ENCODE measurements at places on chromosomes 12 and 14.

- DNase-seq = no peak
These were observed 149.1 kb downstream of the KIF26A start for GRCh38 chr14:104287301-104288009.

DNA sequence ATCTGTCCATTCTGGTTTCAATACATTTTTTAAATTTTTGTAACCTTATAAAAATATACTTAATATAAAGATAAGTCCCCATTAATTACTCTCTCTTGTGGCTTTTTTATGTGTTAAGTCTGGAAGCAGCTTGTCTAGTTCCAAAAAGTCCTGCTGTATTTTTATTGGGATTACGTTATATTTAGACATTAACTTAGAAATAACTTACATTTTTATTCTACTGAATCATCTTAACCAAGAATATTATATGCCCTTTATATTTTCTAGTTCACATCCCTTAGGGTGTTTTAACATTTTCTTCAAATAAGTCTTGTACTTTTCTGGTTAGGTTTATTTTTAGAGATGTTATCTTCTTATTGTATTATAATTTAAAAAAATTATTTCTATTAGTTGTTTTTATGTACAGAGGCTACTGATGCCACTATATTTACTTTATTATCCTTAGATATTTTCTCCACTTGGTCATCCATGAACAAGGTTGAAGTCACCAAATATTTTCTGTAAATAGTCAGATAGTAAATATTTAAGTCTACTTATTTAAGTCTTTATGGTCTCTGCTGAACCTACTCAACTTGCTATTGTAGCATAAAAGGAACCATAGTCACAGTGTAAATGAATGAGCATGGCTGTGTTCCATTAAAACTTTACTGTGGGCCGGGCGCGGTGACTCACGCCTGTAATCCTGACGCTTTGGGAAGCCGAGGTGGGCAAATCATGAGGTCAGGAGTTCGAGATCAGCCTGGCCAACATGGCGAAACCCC is 132.4 kb upstream of the NEDD1 start:
- no peak for DNase-seq

DNA sequence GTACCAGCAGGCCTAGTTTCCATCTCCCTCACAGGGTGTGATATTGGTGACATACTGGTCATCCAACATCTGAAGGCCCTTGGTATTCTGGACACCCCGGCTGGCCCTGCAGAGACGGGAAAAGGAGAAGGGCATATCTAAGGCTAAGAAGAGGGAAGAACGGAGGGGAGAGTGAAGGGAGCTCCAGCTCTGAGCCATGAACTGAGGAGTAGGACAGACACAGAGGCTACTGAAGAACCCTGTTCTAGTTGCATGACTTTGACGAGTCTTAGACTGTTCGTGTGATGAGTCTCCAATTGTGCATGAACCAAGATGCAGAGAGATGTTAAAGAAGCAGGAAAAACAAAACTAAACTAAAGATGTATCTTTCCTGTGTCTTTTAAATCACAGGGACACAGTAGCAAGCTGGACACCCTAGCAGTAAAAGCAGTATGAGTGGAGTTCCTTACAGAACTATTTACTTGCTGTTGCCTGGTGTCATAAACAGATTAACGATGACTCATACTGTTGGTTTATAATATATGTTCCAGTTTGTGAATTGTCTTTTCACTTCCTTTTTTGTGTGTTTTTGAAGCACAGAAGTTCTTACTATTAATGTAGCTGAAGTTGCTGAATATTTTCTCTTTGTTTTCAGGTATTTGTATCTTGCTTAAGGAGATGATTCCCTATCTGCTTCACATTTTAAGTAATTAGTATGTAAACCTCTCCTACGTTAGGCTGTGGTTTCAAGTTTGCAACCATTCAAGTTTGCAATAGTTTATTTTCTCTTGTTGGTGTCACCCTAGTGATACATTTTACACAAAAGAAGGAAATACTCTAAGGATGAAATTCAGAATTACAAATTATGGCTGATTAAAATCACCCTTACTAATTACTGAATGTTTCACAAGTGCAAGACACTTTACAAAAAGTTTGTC is 15.7 kb downstream of the FAR2 start:
- peak; percentile 14 for DNase-seq

DNA sequence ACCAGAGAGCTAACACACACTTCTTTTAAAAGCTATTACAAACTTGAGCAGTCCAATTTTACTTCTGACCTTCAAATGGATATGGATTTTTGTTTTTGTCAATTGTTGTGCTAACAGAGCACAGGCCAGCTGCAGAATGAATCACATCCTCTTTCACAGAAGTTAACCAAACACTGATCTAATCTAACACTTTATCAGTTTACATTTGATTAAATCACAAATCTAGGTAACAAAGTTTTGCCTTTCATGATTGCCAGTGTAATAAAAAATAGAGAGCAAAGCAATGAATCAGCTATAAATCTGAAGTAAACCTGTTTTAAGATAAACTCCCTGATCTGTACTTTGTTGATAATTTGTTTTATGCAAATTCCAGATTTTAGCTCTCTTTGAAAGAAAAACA is 273.1 kb upstream of the RGS6 start:
- no peak for DNase-seq

DNA sequence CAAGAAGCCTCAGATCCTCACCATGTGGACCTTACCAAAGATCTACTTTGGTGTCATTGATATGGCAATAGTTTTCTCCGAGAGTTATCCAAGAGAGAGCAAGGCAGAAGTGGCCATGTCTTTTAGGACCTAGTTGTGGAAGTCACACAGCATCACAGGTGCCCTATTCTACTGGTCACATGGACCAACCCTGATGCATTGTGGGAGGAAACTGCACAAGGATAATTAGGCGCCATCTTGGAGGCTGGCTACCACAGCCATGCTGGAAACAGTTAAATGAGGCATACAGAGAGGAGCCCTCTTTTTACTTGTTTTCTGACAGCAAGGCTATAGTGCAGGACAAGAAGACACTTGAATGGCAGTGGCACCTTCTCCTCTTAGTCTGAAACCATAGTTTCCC is 49.8 kb downstream of the GNS start:
- no peak for DNase-seq

DNA sequence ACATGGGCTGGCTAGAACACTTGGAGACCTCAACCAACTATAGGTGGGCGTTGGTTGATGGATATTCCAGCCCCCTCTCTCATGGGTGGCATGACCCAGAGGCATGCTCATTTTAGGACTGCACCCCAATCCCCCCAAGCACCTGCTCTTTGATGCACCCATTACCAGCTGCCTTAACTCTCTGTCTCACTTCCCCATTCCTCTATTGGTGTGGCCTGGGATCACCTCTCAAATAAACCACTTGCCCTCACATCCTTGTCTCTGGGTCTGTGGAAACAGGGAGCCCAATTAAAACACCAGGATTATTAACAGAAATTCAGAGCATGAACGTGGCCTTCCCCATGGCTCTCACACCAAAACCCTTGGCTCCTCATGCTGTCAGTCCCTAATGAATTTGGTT is 202.3 kb upstream of the NOS1 start:
- DNase-seq = no peak

- peak; percentile 49 for DNase-seq
These were observed 1.5 kb downstream of the PLEKHA5 start for GRCh38 chr12:19131025-19131444.

DNA sequence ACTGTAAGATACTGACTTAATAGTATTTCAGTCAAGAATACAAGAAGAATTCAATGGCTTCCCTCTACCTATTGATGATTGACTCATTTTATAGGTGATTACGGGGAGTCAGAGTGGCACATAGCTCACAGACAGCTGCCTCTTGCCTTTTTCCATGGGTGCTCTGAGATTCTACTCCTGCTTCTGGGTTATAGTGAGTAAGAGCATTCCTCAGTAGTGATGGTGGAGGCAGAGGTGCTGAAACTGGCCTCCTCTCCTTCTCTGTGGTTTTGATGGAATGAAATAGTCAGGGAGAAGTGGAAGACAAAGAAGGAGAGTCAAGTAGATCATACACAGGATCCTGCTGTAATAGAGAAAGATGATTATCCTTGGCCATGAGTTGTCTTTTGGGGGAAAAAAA is 438.2 kb upstream of the FAR2 start:
- DNase-seq = no peak

- DNase-seq = no peak
These were observed 132.3 kb downstream of the C12orf75 start for GRCh38 chr12:105462831-105463230.

GRCh38 chr12:2979806-2980205 is 20.6 kb downstream of the TEAD4 start:
- DNase-seq = no peak

DNA sequence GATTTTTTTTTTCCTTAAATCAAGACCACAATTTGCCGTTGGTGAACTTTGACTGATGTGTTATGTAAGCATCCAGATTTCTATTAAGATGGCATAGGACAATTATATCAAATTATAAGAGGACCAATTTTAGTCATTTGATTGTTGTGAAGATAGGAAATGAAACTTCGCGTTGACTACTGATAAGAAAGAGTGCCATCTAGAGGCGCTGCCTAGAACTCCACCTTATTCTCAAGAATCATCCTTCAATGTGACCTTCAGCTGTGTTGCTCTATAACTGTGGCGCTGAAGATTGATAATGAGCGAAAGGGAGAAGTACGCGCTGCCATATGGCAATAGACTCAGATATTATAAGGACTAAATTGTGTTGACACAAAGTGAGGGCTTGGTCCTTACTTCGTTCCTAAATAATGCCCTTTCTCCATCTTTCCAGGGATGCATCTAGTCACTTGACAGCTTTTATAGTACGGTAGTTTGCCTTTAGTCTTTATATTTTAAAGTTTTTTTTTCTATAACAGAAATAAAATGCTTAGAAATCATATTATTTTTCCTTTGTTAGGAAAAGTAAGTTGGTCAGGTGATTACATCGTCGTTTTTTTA is 350.8 kb upstream of the STXBP6 start:
- DNase-seq = peak; percentile 56

DNA sequence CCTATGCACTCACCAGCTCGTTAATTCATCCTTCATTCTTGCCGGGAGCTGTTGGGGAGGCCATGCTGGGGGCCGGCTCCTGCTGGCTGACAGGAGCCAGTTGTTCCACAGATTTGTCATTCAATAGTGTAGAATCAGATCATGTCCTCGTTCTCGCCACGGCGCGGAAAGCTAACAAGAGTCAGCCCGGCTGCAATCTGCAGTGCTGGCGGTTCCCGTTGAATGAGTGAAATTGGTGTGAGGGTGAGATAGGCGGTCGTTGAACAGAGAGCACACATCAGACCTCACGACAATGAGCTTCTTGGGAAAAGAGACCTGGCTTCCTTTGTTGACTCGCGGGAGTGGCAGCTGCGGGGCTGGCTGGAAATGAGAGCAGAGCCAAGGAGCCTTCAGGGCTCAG is 57.5 kb downstream of the KIF26A start:
- no peak for DNase-seq

DNA sequence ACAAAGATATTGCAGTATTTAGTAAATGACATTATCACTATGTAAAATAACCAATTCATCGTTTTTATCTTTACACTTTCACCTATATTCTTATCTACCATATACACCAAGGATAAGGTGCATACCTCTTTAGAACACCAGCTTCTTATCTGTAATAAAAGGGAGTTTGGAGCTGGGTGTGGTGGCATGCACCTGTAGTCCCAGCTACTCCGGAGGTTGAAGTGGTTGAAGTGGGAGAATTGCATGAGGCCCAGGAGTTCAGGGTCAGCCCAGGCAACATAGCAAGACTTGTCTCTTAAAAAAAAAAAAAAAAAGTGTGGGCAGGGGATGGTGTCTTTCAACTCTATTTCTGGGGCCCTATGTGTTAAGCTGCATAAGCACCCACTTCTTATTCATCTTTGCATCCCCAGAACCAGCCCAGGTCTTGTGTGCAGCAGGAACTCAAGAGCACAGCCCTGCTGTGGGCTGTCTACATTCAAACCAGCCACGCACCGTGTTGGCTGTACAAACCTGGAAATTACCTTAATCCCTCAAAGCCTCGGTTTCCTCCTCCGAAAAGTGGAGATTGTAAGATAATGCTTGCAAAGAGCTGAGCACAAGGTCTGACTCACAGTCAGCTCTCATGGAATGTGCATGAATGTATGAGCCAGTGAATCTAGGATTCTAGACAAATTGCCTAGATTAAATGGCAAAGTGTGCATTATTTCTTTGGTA is 256.6 kb upstream of the FOXN3 start:
- no peak for DNase-seq

- no peak for DNase-seq
These were observed 75.8 kb downstream of the GPATCH2L start for GRCh38 chr14:76227450-76228050.

DNA sequence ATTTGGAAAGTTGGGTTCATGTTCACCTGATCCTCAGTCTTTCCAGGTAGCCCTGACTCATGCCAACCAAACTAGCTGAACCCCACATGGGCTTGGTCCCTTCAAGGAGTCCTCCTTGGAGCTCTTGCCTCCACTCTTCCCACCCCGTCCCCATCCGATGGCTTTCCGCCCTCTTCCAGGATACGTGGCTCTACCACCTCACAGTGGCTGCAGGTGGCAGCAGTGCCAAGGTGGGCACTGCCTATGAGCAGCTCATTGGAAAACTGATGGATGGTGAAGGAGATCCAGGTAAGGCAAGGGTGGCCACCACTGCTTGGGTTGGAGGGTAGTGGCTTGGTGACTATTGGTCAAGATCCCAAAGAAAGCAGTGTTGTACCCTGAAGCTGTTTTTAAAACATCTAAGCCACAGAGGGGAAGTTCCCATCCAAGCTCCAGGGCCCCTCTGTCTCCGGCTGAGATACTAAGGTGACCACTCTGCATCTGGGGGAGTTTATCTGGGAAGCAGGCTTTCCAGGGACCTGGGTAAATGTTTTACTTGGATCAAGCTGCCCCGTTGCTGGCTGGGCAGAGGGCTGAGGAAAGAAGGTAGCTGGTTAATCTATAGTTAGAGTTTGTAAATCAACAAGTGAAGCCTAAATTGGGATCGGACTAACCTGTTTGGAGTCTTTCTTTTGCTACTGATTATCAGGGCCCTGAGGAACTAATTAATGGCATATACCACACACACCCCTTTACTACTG is 23.7 kb downstream of the PIGH start:
- no peak for DNase-seq

GRCh38 chr14:97571866-97572555 is 774.8 kb downstream of the VRK1 start:
- DNase-seq = no peak

DNA sequence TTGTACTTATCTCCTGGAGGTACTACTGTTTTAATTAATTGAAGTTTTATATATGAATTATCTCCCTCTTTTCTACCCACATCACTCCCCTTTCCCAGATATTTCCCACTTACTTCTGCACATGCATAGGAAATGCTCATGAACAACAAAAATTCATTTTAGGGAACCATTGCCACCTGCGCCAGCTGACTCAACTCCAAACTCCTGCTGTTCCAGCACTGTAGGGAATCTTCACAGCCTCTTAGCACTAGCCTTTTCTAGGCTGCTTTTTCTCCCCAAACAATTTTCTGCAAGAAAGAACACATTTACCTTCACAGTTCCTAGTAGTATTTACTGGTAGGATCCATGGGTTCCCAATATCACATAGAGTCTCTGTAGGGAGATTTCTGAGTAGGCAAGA is 268.4 kb downstream of the LRFN5 start:
- no peak for DNase-seq

DNA sequence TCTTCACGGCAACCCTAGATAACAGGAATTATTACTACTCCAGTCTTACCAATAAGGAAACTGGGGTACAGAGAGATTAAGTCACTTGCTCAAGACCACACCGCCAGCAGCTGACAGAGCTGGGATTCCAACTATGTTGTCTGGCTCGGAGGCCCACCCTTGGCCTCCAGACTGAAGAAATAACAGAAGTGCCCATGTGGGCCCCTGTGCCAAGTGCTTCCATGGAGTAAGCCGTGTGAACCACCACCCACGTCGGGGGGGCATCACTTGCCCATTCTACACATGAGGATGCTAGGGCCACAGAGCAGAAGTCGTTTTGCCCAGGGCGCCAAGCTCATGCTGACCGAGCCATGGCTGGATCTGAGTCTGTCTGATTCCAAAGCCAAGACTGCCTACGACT is 926 bp upstream of the CMKLR1 start:
- DNase-seq = no peak
